Left renal pelvis (tissue), 4 donors: ENCODE measurements at places on chromosomes 6 and 20. TPM values are rescaled to one million over a fixed set of nuclear protein-coding genes. Genes with fewer than 3 reads are reported as not detected.

Gene ME1
- polyA plus RNA-seq: 3.2 TPM

Gene NOX3
- 1.6 TPM for polyA plus RNA-seq

Gene CYP39A1
- polyA plus RNA-seq: 8.1 TPM

Gene DSP
- 60.5 TPM for polyA plus RNA-seq

Gene PAX1
- 3.0 TPM for polyA plus RNA-seq

Gene DHX35
- 13.5 TPM for polyA plus RNA-seq

Gene PGBD1
- polyA plus RNA-seq: 10.7 TPM

Gene MAPK14
- 54.8 TPM for polyA plus RNA-seq

- no peak for DNase-seq
Measured at GRCh38 chr20:3606021-3606420, 57.2 kb downstream of the GFRA4 start.

- DNase-seq: no peak
Measured at GRCh38 chr20:61534346-61534745, 282.3 kb downstream of the CDH4 start.

- no peak for DNase-seq
Measured at GRCh38 chr6:15985379-15985959, 143.4 kb upstream of the MYLIP start.

DNA sequence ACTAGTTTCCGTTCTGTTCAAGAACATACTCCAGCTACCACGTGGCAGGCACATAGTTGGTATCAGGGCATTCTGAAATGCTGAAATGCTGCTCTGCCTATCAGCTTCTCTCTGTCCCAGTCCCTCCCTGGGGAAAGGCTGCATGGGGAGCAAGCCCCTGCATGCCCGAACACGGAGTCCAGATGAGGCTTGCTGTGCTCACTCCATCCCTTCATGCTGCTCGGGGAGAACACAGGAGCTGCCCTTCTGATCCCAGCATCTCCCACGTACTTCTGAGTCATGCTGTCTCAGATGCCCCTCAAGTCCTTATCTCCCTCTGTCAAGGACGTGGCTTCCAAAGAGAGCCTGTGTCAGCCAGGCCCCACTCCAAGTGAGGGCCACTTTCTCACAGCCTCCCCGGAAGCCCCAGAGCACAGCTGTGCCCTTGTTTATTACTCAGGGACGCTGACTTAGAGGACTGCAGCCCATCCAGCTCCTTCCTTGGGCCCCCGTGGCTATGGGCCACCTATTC, 29.4 kb downstream of the THBS2 start:
- DNase-seq: no peak

DNA sequence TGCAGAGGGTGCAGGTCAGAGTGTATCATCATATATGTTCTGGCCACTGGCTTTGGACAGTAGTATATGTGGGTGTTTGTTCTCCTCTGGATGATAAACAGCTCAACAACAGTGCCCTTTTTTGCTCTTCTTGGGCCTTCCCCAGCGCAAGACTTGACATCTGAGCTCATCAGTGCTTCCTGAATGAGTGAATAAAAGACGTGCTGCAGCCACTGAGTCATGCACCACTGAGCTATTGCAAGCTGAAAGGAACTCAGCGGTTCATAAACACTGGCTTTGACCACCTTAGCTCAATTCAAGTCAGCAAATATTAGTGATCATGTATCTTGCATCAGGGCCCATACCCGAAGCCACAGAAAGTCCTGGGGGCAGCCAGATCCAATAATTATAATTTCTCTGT, 105.3 kb upstream of the KCNG1 start:
- no peak for DNase-seq

DNA sequence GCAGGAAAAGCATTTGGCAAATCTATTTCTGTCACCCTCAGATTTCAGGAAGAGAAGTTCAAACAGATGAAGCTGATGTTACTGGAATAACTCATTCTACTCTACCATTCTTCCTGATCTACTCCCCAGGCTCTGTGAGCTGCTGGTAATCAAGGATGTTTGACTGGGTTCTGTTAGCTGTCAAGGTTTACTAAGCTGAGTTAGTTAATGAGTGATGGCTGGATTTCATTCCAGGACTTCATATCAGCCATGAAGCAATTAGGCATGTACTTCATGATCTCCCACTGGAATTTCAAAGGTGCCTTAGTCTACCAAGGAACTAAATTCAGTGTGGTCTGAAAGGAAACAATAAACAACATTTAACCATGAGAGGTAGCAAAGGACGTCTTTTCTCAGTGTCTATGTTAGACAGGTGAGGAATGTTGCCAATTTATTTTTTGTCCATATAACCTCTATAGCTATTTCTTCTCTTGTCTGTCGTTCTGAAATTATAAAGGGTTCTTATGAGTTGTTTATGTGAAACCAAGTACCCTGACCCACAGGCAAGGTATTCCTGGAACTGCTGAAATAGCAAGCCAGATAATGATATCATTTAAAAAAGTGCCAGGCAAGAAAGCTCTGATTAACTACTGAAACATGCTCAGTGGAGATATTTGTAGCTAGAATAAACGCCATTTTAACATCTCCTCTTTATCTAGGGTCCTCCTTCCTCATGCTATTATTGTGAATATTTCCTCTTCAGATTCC, 112.9 kb downstream of the BACH2 start:
- no peak for DNase-seq

DNA sequence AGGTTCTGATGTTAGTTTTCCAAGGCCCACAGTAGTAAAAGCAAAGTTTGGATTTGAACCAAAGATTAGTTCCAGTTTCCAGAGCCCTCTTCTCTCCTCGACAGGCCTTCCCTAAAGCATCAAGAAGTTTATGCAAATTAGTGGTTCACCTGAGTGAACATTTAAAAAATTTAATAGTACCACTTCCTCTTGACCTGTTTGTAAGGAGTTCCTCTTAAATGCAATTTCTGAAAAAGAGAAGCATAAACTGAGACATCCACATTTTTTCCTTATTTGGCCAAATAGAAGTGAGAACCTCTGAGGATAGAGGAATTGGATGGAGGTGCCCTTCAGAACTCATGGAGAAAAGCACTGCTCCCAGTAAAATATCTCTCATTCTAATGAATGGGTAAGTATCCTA, 1.2 kb upstream of the DSE start:
- DNase-seq: no peak

DNA sequence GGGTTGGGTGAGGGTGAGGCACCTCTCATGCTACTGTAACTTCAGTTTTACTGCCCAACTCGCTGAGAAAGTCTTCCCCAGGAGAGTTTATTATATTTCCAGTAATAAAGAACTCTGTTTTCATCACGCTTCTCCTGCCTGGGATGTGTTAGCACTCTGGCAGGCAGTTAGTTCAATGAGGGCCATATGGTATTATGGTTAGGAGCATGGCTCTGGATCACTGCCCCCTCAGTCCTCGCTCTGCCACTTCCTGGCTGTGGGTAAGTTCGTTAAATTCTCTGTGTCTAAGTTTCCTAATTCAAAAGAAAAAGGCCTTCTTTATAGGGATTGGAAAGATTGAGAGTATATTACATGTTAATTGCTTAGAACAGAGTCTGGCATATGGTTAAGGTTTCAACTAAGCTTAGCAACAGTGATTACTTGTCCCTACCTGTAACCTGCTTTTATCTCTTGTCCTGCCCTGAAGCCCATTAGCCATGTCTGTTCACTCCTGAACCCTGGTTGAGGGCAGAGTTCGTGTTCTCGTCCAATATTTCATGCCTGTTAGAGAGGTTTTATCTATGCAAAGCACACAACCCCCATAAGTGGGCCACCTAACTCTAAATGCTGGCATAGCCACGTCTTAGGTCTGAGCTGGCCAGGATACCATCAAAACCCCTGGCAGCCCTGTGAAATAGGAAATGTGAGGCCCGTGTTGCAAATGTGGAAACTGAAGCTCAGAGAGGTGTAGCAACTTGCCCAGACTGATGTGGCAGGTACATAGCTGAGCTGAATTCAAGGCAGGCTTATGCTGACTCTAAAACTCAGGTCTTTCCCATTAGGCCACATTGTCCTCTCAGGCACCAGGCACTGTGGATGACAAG, 342.5 kb upstream of the JARID2 start:
- no peak for DNase-seq

DNA sequence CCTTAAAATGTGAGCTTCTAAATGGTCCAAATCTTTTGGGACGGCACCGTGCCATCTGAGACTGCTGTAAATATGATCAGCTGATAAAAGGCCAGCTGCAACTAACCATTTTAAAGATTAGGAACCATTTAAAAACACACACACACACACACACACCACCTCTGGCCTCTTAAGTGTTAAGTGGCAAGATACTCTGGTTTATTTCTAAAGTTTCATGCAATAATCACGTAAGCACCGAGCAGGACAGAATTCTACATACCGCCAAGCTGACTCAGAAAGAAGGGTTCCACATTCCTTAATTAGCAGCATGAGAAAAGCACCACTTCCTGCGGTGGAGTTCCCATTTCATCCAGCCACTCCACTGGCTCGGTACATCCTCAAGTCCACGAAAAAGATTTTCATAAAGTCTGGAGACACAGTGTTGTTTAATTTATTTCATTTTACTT, 17.8 kb upstream of the ZNF217 start:
- no peak for DNase-seq

GRCh38 chr20:16441546-16442164, 131.6 kb downstream of the KIF16B start:
- no peak for DNase-seq

DNA sequence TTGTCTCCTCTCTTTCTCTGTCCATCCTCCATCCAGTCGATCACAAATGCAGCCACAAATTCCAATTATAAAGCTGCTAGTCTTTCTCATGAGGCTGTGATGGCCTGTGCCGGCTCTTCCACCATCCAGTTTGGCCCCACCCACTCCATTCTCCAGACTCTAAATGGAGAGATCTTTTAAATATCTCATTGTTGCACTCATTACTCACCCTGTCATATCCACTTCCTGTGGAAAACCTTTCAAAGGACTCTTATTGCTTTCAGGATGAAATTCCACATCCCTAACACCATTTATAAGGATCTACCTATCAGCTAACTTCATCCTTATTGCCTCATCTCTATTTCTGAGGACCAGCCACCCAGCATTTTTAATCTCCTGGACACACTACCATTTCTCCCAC, 70.6 kb downstream of the NRN1 start:
- no peak for DNase-seq

DNA sequence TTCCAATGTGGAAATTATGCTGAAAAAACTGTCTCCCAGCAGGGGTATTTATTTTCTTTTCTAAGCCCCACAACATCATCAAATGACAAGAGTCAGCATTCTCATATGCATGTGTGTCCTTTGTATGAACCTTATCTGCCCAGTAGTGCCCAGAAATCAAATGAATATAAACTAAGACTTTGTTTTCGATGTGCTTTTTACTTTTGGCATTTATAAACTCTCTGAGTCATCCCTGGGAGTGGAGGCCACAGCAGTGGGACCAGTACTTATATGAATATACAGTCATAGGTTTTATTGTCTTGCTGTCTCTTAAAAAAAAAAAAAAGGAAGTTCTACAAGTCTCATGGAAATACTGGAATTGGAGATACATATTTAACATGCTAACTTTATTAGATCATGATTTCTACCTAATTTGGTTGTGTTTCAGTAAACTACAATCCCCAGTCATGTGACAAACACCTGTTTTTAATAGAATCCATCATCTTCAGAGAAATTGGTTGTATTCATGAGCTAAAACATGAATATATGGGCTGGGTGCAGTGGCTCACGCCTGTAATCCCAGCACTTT, 99.2 kb upstream of the TMEM181 start:
- DNase-seq: no peak

- DNase-seq: no peak
Measured at GRCh38 chr20:20251836-20252235, 116.1 kb upstream of the INSM1 start.

GRCh38 chr6:10465629-10466499, 51.0 kb upstream of the TFAP2A start:
- DNase-seq: no peak

DNA sequence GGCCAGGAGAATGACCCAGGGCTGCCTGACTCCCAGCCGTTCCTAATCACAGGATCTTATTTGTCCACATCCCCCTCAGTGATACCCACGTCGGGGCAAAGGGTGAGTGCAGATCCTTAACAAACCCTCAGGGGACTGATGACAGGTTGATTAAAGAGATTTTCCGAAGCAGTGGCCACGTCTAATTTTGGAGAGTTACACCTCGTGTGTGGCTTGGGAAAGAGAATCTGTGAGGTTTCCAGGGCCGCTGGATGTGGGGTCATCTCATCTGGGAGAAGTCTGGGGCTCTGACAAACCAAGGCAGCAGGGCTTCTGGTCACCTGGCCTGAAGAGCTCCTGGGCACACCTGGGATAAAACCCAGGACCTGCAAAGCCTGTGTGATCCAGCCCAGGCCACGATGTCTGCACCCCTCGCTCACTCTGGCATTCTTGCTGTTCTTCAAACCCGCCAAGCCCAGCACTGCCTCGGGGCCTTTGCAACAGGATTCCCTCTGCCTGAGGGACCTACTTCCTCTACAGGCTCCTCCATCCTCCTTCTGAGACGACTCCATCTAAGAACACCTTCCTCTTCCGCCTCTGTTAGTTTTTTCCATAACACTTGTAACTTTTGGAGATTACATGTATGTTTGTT, 4.7 kb downstream of the JPH2 start:
- no peak for DNase-seq

- no peak for DNase-seq
Measured at GRCh38 chr20:33127422-33128097, 40.4 kb upstream of the BPIFA2 start.

GRCh38 chr6:133301835-133302234, 60.7 kb downstream of the EYA4 start:
- DNase-seq: no peak

- no peak for DNase-seq
Measured at GRCh38 chr20:43913291-43914025, 1.2 kb upstream of the TOX2 start.

- no peak for DNase-seq
Measured at GRCh38 chr6:154429711-154430110, 73.1 kb upstream of the IPCEF1 start.

GRCh38 chr6:76441875-76442274, 369.4 kb upstream of the IMPG1 start:
- DNase-seq: no peak
